ENCODE measurements at places on chromosomes 2 and 18.
A peak's percentile ranks its signal among the peaks of the same experiment; 100 is the strongest.

DNA sequence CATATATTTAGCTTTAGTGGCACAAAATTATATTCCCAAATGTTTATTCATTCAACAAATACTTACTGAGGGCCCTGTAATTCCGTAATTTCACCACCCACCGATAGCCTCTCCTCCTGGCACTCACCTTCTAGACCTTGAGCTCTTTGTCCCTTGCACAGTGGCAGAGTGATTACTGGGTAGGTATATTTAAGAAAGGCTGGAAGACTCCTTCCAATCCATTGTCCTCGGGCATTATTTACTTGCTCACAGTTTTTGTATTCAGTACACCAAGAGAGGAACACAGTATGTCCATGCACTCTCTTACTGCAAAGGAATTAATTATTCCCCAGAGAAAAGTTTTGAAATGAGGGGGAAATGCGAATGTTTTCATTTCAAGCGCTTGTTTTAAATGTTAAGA, 1.1 kb upstream of the CDCA7 start:
- peak; percentile 61 for DNase-seq

DNA sequence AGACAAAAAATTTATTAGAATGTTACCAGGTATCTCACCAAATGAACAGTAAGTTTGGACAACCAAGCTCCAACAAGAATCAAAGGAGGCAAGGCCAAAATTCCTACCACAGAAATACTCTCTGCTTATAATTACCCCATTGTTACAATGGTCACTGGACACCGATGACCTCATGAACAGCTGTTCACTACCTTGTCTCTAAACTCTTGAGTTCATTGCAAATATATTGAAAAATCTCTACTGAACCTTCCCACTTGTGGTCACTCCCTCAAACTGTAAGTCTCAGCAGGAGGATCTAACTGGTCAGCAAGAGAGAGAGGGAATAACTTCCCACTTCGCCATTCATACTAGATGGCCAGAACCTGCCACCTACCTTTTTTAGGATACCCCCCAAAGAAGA, 50.0 kb downstream of the ERBB4 start:
- DNase-seq, result no peak

DNA sequence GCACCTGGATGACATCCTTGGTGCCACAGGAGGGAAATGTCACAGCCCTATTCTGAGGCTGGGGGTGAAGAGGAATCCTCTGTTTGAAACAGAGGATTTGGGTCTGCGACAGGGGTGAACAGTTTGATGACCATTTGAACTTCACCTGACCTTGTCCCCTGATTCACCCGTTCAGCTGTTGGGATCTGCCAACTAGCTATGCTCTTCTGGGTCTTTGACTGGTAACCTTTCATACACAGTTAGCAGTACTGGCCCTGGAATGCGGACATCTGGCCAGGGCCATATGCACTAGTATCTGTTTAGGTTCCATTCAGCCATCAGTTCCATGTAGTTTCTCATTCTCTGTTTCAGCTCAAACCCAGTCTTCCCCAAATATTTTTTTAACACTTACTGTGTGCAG, 72.6 kb upstream of the MCFD2 start:
- DNase-seq, result no peak

- no peak for DNase-seq
Measured at GRCh38 chr2:200396781-200397242, 90.3 kb downstream of the SPATS2L start.

GRCh38 chr2:39781697-39782096, 2.6 kb upstream of the THUMPD2 start:
- peak; percentile 65 for DNase-seq

- no peak for DNase-seq
Measured at GRCh38 chr2:37642907-37643729, 28.3 kb downstream of the CDC42EP3 start.

DNA sequence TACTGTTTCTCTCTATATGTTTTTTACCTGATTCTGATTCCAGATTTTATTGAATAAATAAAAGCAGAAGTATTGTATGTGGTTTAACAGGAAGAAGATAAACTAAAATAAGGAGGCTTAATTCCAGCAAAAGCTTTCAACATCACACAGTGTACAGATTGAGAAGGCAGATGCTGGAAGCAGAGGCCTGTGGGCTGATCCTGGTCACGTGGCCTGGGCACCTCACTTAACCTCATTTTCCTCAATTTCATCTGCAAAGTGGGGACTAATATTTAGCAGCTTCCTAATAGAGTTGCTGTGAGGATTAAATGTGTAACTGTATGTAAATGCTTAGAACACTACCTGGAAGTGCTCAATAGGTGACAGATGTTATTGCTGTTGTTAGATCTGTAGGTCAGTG, 58.0 kb downstream of the CDCA7 start:
- DNase-seq, result no peak
